Activated T-helper 1 cell treated with anti-CD3 and anti-CD28 coated beads, Interleukin-2, amount 50 U/mL, for 16 hours (primary cell): ENCODE measurements at places on chromosomes 3 and 15.

GRCh38 chr3:101193957-101194356, 126.4 kb downstream of the IMPG2 start:
- DNase-seq, result no peak

- DNase-seq, result no peak
These were observed 4.4 kb downstream of the A4GNT start for GRCh38 chr3:138127636-138128365.

- DNase-seq, result no peak
These were observed 21.8 kb downstream of the NIPA1 start for GRCh38 chr15:22808240-22808639.

DNA sequence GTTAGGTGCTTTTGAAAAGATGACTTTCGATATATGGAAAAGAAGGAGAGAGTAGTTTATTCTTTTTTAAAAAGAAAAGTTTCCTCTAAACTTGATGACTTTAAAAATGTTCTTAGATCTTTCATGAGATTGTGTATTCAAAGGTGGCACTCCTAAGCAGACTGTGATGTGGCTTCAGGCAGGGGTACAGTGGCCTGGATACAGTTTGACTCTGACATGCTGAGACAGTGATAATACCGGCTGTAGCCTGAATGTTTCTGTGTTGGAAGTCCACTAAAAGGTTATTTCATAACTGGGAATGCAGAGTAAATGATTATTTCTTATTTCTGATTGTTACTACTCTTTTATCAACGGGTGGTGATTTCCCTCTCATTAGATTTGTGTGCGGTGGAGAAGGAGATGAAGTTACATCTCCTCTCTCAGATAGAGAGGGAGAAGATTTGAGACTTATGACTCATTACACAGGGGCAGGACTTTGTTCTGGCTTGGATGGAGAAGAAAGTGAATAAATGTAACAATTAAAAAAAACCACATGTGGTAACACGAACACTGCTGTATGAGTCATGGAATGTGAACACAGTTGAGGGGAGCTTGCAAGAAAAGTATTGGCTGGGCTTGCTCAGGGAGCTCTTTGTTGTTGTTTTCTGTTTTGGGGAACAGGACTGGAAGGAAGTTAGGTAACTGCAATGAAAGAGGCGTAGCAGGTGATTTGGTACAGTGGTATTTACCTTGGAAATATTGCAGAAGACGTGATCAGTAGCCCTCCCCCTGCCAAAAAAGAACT, 21.6 kb downstream of the SPTSSB start:
- no peak for DNase-seq

GRCh38 chr3:184361932-184362667, 590 bp downstream of the POLR2H start:
- no peak for DNase-seq

DNA sequence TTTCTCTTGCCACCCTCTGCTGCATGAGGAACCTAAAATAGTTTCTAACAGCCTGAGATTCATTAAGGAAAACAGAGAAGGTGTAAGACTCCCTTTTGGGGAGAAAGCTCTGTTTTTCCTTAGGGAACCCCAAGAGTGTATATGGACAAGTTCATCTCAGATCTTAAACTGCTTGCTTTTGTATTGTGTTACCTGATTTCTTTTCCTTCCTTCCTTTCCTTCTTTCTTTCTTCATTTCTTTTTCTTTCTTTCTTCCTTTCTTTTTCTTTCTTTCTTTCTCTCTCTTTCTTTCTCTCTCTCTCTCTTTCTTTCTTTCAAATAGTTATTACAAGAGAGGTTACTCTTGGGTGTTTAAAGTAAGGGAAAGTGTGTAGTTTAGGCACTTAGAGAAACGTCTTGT, 5.3 kb upstream of the POC1A start:
- DNase-seq, result no peak

DNA sequence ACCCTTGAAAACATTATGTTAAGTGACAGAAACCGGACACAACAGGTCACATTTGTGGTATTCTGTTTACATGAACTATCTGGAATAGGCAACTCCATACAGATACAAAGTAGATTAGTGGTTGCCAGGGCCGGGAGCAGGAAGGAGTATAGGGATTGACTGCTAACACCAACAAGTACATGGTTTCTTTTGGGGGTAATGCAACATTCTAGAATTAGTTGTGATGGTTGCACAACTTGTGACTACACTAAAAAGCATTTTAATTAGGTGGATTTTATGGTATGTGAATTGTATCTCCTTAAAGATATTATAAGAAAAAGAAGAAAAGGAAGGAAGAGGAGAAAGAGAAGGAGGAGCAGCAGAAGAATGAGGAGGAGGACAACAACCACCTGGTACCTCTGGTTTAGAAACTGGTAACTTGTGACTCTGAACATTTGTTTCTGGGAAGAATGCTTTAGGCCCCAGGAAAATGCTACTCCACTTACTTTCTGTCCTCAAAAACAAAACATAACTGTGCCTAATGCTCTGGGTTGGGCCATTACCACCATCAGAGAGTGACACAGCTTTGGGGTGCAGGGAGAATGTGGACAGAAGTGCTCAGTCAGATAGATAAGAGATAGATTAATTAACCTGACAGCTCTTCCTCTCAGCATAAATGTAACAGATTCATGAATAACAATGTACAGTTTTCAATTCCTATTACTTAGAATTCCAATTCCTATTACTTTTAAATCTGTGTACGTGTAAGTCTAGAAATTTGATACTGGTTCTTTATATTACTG, 20.3 kb downstream of the SETMAR start:
- no peak for DNase-seq

GRCh38 chr3:191301017-191301416, 28.2 kb upstream of the CCDC50 start:
- DNase-seq, result no peak

DNA sequence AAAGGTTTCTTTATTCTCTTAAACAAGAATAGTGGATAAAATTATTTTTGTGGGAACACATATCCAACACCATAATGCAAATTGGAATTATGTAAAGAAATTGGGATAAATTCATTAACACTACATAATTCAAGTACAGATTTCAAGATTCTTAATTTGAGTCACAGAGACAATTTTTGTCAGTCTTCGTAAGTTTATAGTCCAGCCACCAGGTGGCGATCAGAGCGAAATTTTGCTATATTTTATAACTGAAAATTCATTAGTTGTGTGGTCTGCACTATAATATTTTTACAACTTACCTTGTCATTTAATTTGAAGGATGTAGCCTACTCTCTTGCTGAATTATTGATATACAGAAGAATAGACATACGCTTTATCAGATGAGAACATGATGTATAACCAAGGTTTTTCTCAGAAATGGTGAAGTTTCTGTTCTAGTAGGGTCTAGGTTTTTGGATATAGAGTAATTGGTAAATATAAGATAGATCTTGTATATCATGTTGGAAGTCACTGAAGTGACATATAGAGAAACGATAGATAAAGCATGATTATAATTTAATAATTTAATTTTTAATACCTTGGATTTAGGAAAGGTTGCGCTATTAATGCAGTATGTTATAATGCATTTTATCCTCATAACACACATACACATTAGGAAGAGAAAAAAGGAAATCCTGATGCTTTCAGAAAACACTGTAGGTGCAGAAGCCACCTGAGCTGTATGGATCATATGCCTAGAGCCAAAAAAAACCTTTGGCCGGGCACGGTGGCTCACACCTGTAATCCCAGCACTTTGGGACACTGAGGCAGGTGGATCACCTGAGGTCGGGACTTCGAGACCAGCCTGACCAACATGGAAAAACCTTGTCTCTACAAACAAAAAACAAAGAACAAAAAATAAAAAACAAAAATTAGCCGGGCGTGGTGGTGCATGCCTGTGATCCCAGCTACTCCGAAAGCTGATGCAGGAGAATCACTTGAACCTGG, 31.7 kb downstream of the PLSCR4 start:
- DNase-seq, result no peak

DNA sequence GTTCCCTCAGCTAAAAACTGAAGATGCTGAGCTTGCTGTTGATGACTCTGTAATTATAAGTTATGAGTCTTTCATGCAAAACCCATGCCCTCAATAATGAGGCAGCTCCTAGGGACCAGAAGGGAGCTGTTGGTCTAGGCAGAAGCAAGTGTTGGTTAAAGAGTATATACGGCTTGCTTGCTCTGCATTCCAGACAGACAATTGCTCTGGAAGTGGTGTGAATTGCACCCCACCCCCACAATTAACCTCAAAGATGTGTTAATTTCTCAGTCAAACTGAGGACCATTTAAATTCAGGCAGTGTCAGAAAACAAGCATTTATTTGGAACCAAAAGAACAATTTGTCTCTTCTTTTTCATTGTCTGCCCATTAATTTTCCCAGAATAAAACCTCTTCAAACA, 163.5 kb upstream of the EOMES start:
- no peak for DNase-seq

DNA sequence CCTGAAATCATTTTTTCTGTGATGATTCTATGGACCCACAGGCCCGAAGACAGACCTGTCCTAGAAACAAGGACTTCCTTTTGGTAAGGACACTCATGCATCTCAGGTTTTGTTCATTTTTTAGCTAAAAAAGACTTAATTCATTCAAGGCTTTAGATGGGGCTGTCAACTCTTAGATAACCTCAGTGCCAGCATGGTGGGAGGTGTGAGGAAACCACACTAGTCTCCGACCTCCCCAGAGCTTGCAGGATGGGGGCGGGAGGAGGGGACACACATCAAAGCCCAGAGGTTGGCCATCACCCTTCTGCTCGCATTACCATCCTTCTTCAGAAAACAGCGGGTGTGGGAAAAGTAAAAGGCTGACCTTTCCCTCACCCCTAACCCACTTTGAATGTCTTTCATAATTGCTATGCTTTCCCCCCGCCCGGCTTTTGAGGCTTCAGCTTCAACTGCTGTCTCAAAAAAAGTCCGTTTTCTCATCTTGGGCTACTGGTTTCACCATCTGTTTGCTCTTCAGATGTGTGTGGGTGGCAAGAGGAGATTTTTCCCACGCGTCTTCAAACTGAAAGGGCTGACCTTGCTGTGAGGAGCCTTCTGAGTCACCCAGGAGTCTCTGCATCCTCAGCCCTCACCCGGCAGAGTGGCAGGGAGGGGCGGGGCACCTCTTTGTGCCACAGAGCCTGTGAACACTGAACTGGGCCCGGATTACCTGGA, 27.6 kb upstream of the CXCR6 start:
- peak; percentile 49 for DNase-seq

DNA sequence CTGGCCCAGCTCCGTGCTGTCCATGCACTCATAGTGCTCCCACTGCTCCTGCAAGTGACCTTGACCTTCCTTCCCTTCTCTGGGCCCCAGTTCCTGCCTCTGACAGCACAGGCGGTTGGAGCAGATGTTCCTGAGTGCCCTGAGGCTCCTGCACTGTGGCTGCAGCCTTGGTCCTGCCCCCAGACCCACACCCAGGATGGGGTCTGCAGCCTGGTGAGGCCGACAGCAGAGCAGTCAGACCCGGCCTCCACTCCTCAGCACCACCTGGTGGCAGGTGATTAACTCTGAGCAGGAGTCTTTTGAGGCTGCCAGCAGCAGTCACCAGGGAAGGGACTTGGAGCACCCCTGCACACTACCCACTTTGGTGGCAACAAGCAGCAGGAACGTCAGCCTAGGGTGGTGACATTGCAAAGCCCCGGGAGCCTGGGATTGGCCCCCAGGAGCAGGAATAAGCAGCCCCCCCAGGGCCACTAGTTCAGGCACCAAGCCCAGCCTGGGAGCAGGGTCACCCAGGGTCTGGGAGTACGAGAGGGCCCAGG, 64.6 kb downstream of the CYP11A1 start:
- no peak for DNase-seq

GRCh38 chr3:158539414-158540014, 31.5 kb upstream of the MLF1 start:
- no peak for DNase-seq

DNA sequence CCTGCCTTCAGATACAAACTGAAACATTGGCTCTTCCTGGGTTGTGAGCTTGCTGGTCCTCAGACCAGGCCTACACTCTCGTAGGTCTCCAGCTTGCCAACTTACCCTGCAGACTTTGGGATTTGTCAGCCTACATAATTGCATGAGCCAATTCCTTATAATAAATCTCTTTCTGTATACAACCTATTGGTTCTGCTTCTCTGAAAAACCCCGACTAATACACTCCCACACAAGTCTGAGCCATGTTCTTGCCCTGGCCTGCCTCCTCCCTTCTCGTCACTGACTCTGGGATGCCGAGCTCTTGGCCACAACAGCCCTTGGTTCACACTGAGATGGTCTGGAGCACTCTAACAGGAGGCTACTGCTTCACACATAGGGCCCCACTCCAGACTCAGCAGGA, 9.5 kb downstream of the CYP19A1 start:
- DNase-seq, result no peak

- no peak for DNase-seq
These were observed 60.7 kb upstream of the ALDH1A3 start for GRCh38 chr15:100818927-100819326.

- no peak for DNase-seq
These were observed 71.9 kb upstream of the LPP start for GRCh38 chr3:188082031-188082430.

DNA sequence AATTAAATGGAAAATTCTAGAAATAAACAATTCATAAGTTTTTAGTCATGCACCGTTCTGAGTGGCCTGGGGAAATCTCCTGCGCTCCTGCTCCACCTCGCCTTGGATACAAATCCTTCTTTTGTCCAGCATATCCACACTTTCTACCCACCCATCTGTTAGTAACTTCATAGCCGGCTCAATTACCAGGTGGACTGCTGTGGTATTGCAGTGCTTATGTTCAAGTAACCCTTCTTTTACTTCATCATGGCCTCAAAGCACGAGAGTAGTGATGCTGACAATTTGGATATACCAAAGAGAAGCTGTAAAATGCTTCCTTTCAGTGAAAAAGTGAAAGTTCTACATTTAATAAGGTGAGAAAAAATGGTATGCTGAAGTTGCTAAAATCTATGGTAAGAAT, 142.3 kb upstream of the CHL1 start:
- no peak for DNase-seq

DNA sequence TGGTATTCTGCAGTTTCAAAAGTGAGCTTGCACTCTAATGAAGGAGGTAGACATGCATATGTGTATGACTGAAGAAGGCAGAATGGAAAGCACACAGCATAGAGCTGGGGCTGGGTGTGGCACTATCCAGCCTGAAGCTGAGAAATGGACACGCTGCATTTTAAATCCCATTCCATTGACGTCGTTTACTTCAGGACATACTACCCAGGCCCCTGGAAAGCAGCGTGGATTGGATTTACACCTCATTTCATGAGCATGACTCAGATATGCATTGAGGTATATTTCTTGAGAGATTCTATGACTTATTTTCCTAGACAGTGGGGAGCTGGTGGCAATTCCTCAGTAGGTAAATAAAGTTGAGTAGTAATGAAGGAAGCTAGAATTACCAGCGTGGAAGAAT, 101.4 kb downstream of the ABI3BP start:
- no peak for DNase-seq
